ENCODE measurements at places on chromosomes 4 and X. TPM values are rescaled to one million over a fixed set of nuclear protein-coding genes. Genes with fewer than 3 reads are reported as not detected.
A peak's percentile ranks its signal among the peaks of the same experiment; 100 is the strongest.

- no peaks in the 10 kb centered on the region for H3K27me3 ChIP-seq
- no peaks in the 10 kb centered on the region for H3K36me3 ChIP-seq
- no peak overlapping the region for H3K27ac ChIP-seq
- H3K4me3 ChIP-seq, result no peak overlapping the region
These were observed 16.7 kb downstream of the OPHN1 start for GRCh38 chrX:68416592-68416991.

GRCh38 chrX:77640702-77641101, 145.3 kb downstream of the ATRX start:
- DNase-seq, result no peak
- H3K4me3 ChIP-seq, result no peak overlapping the region
- no peaks in the 10 kb centered on the region for H3K27me3 ChIP-seq
- H3K4me1 ChIP-seq, result peaks cover under 1% of the 10 kb centered on the region
- H3K27ac ChIP-seq, result peak overlapping the region; percentile 23

The MND1 gene
- total RNA-seq, result 31.8 TPM

DNA sequence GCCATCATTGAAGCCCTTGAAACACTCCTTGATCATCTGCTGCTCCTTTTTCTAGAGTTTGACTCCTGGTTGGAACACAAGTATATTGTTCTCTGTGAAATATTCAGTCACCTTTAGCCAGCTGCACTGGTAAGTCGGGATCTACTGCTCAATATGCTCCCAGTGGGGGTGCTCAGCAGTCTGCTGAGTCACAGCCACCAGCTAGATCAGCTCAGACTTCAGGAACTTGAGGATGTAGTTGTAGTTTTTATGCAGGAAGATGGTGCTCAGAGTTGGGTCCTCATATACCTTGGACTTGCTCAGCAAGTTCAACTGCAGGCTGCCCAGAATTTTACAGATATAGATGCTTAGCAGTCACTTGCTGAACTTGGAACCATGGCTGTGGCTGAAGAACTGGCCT, 202.5 kb upstream of the RPL34 start:
- peaks cover 10% of the 10 kb centered on the region for H3K4me1 ChIP-seq
- DNase-seq, result no peak
- no peaks in the 10 kb centered on the region for H3K27me3 ChIP-seq
- no peak overlapping the region for H3K4me3 ChIP-seq

The NHS gene
- total RNA-seq, result 1.2 TPM

DNA sequence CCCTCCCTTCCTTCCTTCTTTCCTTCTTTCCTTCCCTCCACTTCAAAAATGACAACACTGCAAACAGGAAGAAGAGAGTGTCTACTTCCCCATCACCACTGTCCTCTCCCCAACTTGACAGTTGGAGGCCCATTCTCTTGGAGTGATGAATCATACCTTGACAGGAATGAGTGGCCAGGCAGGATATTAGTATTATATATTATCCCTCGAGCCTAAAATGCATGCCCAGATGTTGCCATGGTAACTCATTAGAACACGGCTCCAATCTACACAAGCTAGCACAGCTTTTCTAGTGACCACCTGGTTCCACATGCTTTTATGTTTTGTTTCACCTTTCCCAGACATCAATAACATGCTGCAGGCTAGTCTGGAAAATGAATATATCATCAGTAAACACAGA, 71.3 kb upstream of the LHFPL1 start:
- no peaks in the 10 kb centered on the region for H3K27me3 ChIP-seq
- DNase-seq, result no peak
- no peaks in the 10 kb centered on the region for H3K4me1 ChIP-seq
- H3K4me3 ChIP-seq, result no peak overlapping the region
- no peak overlapping the region for H3K27ac ChIP-seq

DNA sequence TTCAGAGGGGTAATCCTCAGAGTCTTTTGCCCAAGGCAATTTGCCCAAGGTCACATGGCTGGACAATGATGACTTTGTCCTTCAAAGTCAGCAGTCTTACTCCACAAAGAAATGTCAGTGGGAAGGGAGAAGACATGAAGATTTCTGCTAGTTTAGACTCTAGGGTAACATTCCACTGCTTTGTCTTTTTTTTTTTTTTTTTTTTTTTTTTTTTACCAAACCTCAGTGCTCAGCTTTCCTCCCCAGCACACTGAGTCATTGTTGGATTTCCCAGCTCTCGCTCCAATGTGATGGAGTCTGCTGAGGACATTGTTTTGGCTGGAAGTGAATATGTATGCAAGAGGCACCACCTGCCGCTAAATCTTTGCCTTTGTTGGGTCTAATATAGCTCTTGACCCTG, 7.2 kb upstream of the C1QTNF7 start:
- peaks cover 6% of the 10 kb centered on the region for H3K4me1 ChIP-seq
- H3K4me3 ChIP-seq, result no peak overlapping the region
- H3K27ac ChIP-seq, result no peak overlapping the region
- H3K27me3 ChIP-seq, result no peaks in the 10 kb centered on the region
- DNase-seq, result no peak

- H3K4me3 ChIP-seq, result no peak overlapping the region
- no peak overlapping the region for H3K27ac ChIP-seq
- DNase-seq, result no peak
- no peaks in the 10 kb centered on the region for H3K27me3 ChIP-seq
- H3K4me1 ChIP-seq, result peaks cover 36% of the 10 kb centered on the region
- no peaks in the 10 kb centered on the region for H3K36me3 ChIP-seq
These were observed 84.5 kb upstream of the MAML3 start for GRCh38 chr4:140238351-140239056.

DNA sequence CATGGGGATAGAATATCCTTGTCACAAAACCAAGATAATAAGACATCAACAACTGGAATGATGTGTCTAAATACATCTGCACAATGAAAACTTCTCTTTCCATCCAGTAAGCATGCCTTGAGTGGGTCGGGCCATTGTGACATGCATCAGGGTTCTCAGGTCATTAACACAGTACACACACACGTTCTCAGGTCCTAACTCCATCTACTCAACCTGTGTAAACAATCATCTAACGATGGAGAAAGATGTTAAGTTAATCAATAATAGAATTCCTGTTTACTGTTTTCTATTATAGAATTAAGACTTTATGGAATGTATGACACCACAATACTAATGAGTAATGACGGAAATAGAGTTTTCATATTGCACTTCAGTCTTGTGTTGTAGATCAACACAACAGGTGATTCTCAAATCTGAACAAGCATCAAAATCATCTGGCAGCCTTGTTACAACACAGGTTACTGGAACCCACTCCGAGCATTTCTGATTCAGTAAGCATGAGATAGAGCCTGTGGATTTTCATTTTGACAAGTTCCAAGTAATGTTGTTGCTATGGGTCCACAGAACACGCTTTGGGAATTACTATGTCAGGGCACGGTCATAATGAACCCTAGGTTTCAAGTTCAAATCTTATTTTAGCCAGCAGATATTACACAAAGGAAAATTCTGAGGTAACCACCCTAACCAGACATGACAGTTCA, 315.8 kb upstream of the TEX13C start:
- H3K4me3 ChIP-seq, result no peak overlapping the region
- H3K27me3 ChIP-seq, result no peaks in the 10 kb centered on the region
- no peaks in the 10 kb centered on the region for H3K36me3 ChIP-seq
- no peaks in the 10 kb centered on the region for H3K4me1 ChIP-seq
- no peak overlapping the region for H3K27ac ChIP-seq

The SPANXC gene
- total RNA-seq, result not detected
